Vein endothelial cell (primary cell): ENCODE measurements at places on chromosomes 5 and 9. TPM values are rescaled to one million over a fixed set of nuclear protein-coding genes. Genes with fewer than 3 reads are reported as not detected.

The MARVELD2 gene
- total RNA-seq: 4.8 and 6.2 TPM in 2 replicates

The LCN9 gene
- not detected in 2 replicates for total RNA-seq

The CCL19 gene
- total RNA-seq: not detected in 2 replicates

The CDK9 gene
- total RNA-seq: 110 and 120 TPM in 2 replicates

The IL13 gene
- not detected in 2 replicates for total RNA-seq

The PKN3 gene
- total RNA-seq: 17.2 and 25.5 TPM in 2 replicates

The CAMK2A gene
- not detected in 2 replicates for total RNA-seq

The APBA1 gene
- total RNA-seq: 10.5 and 22.5 TPM in 2 replicates

The PCDHB11 gene
- total RNA-seq: 0.57 and 0.65 TPM in 2 replicates

The PCDHGA1 gene
- 0.65 and 0.67 TPM in 2 replicates for total RNA-seq

The FREM1 gene
- under 0.01 TPM in 1 of 2 replicates, not detected in the other for total RNA-seq
